ENCODE measurements at places on chromosomes 1 and 21. TPM values are rescaled to one million over a fixed set of nuclear protein-coding genes. Genes with fewer than 3 reads are reported as not detected.

DNA sequence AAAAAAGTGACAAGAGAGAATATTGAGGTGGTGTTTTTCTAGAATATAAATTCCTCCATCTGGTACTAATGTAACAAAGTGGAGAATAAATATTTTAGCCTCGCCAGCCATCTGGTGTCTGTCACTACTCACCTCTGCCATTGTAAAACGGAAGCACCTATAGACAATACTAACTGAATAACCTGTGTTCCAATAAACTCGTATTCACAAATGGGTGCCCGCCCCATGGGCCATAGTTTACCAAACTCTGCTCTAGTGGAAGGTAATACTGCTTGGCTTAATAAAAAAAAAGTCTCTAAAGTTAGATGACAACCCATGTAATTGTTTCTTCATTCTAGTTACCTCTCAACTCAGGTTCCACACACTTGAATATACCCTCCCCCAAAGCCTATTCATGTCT lies 8.1 kb downstream of the MIS18A start:
- no peak for DNase-seq

HTR6 gene
- not detected for polyA plus RNA-seq

GRCh38 chr1:31587720-31588423 lies 11.6 kb downstream of the TINAGL1 start:
- peak; percentile 76 for DNase-seq

DNA sequence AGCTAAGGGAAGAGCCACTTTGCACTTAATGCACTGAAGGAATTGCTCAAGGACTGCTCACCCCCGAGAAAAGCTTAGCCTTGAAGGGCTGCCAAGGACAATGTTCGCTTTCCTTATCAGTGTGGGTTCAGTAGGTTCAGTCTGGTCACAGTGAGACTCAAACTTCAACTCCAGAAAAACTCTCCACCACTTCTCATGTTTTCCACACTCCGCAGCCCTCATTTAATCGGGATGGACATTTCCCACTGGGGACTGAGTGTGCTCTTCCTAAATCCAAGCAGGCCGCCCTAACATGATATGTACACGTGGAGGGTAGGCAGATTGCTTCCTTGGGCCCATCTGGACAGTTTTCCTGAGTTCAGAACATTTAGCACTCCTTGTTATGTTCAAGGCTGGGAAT lies 19.5 kb downstream of the SUSD4 start:
- no peak for DNase-seq

PHC2 gene
- 101 TPM for polyA plus RNA-seq

CA14 gene
- polyA plus RNA-seq = 6.0 TPM

Data from hepatocyte (in vitro differentiated cells).